ENCODE measurements at places on chromosomes 1 and 21.
A peak's percentile ranks its signal among the peaks of the same experiment; 100 is the strongest.

GRCh38 chr1:29703596-29704370 is 467.5 kb downstream of the PTPRU start:
- DNase-seq = peak; percentile 3

DNA sequence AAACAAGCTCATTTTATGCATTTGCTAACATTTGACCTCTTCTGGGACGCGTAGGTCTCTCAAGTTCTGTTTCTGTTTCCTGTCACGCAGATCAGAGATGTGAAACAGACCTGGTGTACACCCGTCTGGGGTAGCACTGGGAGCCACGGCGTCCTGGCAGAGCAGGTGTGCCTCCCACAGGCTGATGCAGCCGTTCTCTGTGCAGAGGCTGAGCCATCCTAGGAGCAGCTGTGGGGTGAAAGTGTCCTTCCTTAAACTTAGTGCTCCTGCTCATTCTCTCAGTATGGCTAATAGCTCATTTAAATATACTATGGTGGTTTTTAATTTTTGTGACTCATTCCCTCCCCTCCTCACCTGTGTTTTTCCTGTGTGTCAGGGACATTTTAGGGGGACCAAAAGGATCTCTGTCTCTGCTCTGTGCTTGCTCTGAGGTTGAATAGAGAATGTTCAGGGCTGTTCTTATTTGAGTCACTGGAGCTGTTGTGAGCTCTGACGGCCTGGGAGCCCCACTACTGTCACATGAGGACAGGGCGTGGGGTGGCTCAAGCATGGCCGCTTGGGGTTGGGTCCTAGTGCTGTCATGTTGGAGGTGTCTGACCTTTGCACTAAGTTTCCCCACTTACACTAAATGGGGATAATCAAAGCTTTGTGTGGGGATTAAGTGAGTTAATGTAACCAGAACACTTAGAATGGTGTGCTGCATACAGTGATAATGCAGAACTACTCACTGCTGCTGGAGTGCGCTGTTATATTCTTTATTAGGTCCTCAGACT is 43.0 kb downstream of the GALNT2 start:
- no peak for DNase-seq

DNA sequence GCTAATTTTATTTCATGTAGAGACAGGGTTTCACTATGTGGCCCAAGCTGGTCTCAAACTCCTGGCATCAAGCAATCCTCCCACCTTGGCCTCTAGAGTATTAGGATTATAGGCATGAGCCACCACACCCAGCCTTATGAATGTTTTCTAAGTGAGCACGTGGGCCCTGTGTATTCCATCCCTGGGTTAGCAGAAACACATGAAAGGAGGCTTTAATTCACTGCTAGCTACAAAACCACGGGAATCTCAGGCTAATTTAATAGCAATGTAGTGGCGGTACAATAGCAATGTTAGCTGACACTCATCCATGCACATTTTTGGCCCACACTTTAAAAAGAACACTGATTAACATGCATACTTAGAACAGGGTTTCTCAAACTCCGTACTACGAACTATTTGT is 32.0 kb downstream of the VTCN1 start:
- DNase-seq = no peak

GRCh38 chr1:46448109-46448911 is 41.3 kb upstream of the DMBX1 start:
- no peak for DNase-seq

DNA sequence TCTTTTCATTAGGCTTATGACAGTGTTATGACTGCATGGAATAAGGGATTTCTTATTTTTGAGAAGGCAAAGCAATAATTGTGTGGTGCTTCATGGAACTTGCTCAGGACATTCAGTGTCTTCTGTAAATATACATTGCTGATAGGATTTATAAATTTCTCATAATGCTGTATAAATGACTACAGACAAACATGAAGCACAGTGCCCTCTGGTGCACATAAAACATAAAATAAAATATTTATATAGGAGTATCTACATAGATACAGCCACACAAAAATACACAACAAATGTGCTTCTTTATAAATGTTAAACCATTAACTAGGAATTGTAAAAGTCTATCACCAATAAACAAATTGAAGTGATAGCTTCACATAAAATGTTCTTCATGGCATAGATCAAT is 24.1 kb downstream of the BRINP3 start:
- DNase-seq = no peak

- peak; percentile 72 for DNase-seq
Observed at GRCh38 chr1:155967341-155968050, 10.9 kb downstream of the ARHGEF2 start.

DNA sequence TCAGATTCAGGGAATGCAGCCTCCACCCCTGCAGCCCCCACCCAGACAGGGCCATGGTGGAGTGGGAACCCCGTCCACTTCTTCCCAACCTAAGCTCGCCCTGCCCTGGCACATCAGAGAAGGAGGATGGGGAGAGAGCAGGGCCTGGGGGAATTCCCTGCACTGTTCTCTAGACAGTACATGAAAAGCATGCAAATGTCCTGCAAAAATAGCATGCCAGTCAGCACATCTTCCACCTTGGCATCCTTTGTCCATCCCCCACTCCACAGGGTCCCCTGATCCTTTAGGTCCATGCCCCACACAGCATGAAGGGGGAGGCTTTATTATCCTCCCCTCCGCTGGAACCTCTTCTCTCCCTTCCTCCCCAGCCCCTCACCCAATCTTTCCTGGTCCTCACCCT is 35.0 kb upstream of the RD3 start:
- no peak for DNase-seq

DNA sequence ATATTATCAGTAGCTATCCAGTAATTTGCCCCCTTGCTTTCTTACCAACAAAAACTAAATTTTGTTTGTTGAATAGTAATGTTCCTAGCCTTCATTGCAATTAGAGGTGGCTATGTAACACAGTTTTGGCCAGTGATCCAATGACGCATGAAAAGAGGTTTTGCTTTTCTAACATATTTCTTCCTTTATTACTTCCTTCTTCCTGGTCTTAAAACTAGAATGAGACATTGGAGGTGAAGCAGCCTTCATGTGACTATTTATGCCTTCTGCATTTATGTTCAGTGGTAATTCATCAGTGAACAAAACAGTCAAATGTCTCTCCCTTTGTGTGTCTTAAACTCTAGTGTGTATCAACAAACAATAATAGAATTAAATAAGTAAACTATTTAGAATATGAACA is 35.5 kb downstream of the LRIF1 start:
- peak; percentile 33 for DNase-seq

GRCh38 chr1:9239622-9240401 is 5.2 kb downstream of the H6PD start:
- DNase-seq = peak; percentile 63

DNA sequence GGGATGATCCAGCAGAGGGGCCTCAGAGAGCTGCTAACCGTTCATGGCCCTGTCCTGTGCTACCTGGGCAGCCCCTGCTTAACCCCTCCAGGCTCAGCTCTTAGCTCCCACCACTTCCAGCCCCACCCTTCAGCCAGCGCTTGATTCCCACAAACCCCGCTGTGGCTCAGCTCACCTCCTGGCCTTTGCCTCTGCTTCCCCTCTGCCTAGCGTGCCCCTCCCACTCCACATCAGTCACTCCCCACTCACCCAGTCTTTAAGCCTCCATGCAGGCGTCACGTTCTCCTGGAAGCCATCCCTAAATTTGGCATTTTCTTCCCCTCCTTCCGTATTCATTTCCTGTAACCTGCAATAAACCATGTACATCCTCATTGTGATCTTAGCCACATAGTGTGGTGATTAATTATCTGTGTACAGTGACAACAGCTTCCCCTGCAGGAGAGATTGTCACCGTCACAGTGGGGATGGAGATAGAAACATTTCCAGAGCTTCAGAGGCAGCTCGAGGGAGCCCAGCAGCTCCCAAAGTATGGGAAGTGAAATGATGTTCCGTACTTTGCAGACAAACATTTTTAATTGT is 65.5 kb downstream of the EPHB2 start:
- no peak for DNase-seq

GRCh38 chr1:233406994-233407631 is 79.6 kb downstream of the MAP3K21 start:
- DNase-seq = peak; percentile 0

- no peak for DNase-seq
Observed at GRCh38 chr1:244865028-244865371, 657 bp upstream of the HNRNPU start.

- DNase-seq = no peak
Observed at GRCh38 chr1:166601650-166602278, 237.5 kb upstream of the POGK start.

All from inflammatory macrophage treated with lipopolysaccharide for 1 hour (primary cell).